ENCODE measurements at places on chromosomes 5 and 9.

DNA sequence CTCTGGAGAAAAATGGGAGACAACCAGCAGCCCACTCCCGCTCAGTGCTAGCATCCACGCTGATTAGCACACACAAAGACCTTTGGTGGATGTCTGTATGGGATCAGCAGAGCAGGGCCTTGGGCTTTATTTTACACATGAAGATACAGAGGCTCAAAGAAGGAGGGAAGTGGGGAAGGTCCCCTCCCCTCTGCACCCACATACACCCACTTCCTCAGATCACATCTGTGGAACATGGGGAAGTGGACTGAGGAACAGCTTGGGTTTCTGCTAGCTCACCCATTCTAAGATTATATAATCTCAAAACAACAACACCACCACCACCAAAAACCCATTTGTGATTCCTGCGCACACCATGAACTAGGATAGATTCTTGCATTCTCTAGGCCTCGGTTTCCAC, 14.0 kb downstream of the GGTA1 start:
- no peak for DNase-seq

- no peak for DNase-seq
Observed at GRCh38 chr5:52783226-52783959, 4.3 kb upstream of the ITGA1 start.

- DNase-seq = no peak
Observed at GRCh38 chr9:28539434-28540070, 966.3 kb upstream of the C9orf72 start.

DNA sequence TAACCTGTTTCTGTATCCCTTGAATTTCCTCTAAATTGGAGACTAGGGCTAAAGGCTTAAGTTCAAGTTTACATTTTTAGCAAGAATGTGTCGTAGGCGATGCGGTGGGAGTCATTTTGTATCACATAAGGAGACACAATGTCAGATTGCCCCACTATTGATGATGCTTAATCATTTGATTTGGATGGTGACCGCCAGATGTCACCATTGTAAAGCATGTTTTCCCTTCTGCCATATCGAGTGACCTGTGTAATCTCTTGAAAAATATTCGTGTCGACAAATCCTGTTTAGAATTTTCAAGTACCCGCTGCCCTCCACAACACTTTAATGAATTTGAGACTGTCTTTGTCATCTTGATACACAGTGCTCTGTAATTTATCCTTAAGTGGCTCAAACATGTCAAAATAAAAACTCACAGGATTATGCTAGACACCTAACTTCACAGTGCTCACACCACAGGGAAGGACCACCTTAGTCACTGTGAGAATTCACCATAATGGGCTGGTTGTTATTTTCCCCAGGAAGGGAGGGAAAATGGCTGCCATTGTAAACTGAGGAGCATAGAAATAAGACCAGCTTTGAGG, 34.5 kb upstream of the SLC46A2 start:
- no peak for DNase-seq

- no peak for DNase-seq
Observed at GRCh38 chr9:111481885-111482636, 2.1 kb downstream of the ECPAS start.

- DNase-seq = peak; percentile 19
Observed at GRCh38 chr9:133935328-133936005, 56.7 kb downstream of the VAV2 start.

DNA sequence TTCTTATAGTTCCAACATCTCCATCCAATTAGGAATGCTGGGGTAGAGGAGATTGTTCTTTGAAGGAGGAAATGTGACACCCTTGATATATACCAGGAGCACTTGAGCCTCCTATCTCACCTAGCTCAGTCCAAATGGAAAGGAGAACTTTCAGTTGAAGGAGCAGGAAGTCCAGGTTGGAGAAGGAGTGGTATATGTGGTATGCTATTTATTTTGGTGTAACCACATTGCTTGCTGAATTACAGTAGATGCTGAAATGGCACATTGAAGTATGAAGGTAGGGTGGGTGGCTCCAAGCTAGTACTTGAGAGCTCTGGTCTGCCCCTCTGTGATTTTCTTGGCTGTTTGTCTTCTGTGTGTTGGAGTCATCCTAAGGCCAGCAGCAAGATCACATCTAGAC, 6.1 kb downstream of the CSNK1G3 start:
- DNase-seq = no peak

GRCh38 chr9:130852801-130853200, 17.7 kb downstream of the ABL1 start:
- no peak for DNase-seq

GRCh38 chr9:109328978-109329637, 8.2 kb upstream of the EPB41L4B start:
- DNase-seq = no peak

- DNase-seq = no peak
Observed at GRCh38 chr9:32431940-32432555, 47.6 kb downstream of the ACO1 start.
